GM12878 (cell line): ENCODE measurements at places on chromosomes 3 and 15. TPM values are rescaled to one million over a fixed set of nuclear protein-coding genes. Genes with fewer than 3 reads are reported as not detected.

FAM43A gene
- total RNA-seq: 4.2 and 5.0 TPM in 2 replicates

RASL12 gene
- 0.10 TPM in 1 of 2 replicates, not detected in the other for total RNA-seq

CRABP1 gene
- total RNA-seq: 0.37 and 0.41 TPM in 2 replicates

ERC2 gene
- 0.16 TPM in 1 of 2 replicates, not detected in the other for total RNA-seq

WNT5A gene
- total RNA-seq: 1.1 and 1.7 TPM in 2 replicates

ZIC1 gene
- total RNA-seq: not detected in 2 replicates

SLC28A2 gene
- not detected in 2 replicates for total RNA-seq

GREM1 gene
- total RNA-seq: 0.36 and 0.53 TPM in 2 replicates
